Stimulated activated CD4-positive, alpha-beta T cell treated with anti-CD3 and anti-CD28 coated beads, Interleukin-4, amount 100 ng/mL, for 24 hours (primary cell): ENCODE measurements at places on chromosomes 13 and 19.

- DNase-seq = no peak
Observed at GRCh38 chr19:6229951-6230712, 49.6 kb downstream of the MLLT1 start.

GRCh38 chr13:75825161-75825560, 189.0 kb downstream of the LMO7 start:
- DNase-seq = no peak

GRCh38 chr19:46615966-46616365, 8.9 kb downstream of the PTGIR start:
- no peak for DNase-seq

DNA sequence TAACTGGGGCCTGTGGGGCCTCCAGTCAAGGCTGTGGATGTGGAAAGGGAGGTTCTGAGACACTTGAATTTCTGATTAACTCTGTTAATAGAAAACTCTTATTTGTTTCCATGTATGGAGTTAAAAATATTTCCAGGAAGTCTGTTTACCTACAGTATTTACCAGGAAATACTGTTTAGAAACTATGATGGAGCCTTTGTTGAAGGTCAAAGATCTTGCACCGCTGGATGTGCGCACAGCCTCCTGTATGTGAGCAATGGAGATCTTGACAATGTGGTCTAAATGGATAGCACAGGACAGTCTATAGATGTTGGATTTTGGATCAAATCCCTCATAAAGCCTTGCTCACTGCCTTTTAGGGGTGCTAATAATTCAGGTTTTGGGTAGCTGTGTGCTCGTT, 268.4 kb downstream of the DLEU7 start:
- DNase-seq = no peak

GRCh38 chr19:55132453-55133129, 15.2 kb upstream of the PPP1R12C start:
- DNase-seq = no peak

DNA sequence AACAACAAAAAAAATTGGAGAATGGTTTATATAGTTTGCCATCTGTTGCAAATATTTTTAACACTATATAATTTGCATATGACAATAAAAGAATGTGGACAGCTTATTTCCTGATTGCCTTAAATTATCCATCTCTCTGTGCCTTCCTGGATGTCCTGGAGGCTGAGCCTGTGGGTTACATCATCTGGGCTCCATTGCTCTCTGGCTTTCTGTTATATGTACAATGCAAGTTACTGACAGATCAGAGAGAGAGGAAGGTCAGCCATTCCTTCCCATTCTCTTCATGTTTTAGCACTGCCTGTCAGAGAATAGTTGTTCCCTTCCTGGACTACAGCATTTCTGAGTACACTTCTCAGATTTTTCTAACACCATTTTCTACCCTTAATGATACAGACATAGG, 758.3 kb upstream of the PCDH20 start:
- no peak for DNase-seq

- DNase-seq = no peak
Observed at GRCh38 chr19:2421581-2422306, 5.6 kb downstream of the TIMM13 start.

GRCh38 chr13:59542303-59542702, 621.4 kb downstream of the DIAPH3 start:
- DNase-seq = no peak

DNA sequence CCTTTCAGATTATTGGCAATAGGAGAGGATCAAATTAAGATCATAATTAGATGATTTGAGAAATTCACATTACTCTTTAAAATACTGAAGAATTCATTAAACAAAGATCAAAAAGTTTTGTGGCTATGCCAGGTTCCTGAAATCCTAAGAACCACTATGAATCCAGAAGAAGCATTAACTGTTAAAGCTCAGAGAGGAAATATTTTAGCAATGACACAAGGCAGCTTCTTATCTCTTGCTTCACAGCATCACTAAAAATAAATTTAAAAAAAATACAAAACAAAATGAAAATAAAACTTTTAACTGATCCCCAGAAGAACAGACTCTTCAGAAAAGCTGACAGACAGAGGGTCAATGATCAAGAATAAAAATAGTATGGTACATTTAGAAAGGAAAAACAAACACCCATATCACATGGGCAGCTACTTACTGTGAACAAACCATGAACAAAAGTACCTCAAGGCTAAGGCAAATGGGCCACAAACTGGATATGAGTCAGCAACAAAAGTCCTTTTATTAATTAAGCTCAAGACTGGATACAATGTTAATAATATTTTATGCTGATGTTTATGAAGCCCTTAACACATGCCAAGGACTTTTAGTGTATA, 19.6 kb downstream of the RNF6 start:
- DNase-seq = no peak

DNA sequence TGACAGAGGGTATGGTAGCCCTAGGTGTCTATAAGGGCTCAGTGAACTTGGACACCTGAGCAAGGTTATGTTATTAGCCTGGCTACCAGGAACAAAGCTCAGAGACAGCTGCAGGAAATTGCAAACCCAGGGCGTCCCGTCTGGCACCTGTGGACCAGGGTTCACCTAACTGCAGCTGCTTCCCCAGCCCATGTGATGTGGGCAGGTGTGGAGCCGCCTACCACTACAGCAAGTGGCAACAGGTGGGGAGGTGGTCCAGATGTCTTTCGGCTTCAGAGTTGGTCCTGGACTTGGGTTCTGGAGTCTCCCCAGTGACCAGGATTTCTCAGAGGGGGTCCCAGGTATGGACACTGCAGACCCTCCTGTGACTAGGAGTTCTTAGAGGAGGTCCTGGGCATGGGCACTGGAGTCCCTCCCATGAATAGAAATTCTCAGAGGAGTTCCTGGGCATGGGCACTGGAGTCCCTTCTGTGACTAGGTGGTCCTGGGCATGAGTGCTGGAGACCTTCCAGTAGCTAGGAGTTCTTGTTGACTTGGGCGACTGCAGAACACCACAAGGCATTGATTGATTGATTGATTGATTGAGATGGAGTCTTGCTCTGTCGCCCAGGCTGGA, 25.2 kb downstream of the ACTL9 start:
- DNase-seq = no peak

DNA sequence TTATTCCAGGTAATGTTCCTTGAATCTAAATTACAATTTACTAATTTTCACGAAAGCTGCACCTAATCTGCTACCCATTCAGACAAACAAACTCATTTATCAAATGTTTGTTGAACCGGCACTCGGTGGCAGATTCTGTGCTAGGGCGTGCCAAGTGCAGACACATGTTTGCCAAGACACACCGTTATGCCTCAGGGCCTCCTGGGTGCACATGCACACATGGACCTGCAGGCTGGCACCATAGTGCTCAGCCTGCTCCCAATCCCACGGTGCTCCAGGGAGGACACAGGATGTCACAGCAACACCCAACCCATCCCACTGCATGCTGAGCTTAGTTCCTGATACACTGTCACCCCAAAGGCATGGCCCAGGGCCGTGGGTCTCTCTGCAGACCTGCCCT, 7.7 kb downstream of the SCGB2B2 start:
- no peak for DNase-seq

DNA sequence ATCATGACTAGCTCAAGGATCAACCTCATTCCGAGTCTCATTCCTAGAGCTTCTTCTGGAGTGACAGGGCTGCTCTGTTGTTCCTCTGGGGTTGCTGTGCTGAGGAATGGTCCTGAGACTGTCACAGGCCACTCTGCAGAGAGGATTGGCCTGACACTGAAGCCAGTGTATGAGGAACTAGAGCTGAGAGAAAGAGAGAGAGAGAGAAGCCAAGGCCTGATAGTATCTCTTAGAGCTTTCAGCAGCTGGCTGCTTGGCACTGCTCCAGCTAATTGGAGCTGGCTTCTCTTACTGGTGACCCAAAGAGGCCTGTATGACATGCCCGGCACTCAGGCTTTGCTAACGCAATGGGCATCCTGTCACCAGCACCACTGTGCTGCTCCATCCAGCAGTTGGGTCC, 73.4 kb upstream of the FLT1 start:
- DNase-seq = no peak

- no peak for DNase-seq
Observed at GRCh38 chr13:107516517-107516916, 698.8 kb downstream of the LIG4 start.

- no peak for DNase-seq
Observed at GRCh38 chr19:40266119-40266518, 19.0 kb downstream of the AKT2 start.

DNA sequence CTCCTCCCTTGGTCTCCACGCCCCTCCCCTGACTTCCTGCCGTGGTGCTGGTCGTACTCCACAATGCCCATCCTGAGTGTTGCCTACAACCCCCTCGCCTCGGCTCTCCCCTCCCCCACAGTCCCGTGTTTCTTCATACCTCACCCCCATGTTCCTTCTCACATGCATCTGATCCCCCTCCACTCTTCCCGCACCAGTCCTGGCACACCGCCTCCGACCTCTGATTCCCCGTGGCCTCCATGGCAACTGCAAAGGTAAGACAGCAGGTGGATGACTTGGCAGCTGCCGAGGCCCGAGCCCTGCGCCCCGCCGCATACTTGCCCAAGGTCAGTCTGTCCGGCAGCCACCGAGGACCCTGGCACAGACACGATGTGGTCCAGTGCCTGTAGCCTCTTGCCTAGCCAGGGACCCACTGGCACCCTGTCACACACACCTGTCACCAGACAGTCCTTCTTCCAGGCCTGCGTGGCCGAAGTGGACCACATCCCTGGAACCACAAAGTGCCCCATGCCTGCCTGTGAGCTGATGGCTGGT, 16.1 kb upstream of the SDHAF1 start:
- DNase-seq = no peak

DNA sequence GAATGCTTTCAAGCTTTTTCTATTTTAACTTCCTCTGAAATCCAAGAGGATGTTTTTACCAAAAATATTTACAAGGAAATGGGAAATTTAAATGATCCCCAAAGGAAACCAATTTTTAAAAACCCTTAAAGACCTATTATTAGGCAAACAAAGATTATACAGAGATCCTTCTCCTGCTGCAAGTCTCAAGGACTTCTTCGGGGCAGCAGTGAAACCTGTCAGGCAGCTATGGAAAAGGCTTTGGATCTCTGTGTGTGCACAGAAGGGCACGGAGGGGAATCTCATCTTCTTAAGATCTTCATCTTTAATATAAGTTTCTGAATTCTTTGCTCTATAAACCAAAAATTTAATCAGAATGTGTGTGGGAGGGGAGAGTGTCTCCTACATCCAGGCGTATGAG, 36.0 kb upstream of the CLDN10 start:
- DNase-seq = no peak

- no peak for DNase-seq
Observed at GRCh38 chr13:98265692-98266551, 88.9 kb upstream of the RNF113B start.

GRCh38 chr13:113062691-113063090, 42.9 kb upstream of the F7 start:
- no peak for DNase-seq

GRCh38 chr13:33782631-33783030, 35.3 kb upstream of the RFC3 start:
- no peak for DNase-seq

- no peak for DNase-seq
Observed at GRCh38 chr19:3114811-3115210, 20.6 kb downstream of the GNA11 start.

- DNase-seq = no peak
Observed at GRCh38 chr19:49932041-49932451, 2.7 kb upstream of the NUP62 start.

DNA sequence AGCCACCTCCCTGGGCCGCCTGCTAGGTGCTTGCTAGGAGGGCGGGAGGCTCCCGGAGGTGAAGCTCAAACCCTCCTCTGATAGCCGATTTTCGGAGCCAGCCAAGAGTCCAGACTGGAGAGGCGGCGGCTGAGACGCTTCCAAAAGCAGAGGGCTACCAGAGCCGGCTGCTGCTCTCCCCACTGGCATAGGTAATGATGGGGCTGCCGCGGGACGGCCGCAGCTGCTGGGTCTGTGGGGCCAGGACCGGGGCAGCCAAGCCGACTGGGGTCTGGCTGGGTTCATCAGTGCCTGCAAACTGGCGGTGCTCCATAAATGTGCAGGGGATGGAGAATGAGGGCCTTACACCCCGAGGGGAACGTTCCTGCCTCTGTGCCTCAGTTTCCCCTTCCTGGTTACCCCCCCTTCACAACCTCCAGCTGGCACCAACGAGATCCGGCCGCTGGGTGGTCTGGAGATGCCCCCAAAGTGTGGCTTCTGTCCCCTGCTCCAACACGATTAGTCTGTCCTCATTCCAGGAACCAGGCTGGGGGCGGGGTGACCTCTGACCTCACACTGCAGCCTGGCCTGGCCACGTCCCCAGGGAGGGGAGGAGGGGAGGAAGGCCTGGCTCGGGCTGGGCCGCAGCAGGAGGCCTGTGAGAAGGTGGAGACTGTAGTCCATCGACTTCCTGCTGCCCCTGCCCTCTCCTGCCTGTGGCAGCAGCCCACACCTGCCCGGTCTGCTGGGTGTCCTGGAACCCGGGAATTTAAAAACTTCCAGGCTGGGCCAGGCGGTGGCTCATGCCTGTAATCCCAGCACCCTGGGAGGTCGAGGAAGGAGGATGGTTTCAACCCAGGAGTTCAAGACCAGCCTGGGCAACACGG, 3.8 kb upstream of the WDR18 start:
- DNase-seq = no peak

GRCh38 chr13:81498969-81499368, 1158.0 kb upstream of the SPRY2 start:
- no peak for DNase-seq

DNA sequence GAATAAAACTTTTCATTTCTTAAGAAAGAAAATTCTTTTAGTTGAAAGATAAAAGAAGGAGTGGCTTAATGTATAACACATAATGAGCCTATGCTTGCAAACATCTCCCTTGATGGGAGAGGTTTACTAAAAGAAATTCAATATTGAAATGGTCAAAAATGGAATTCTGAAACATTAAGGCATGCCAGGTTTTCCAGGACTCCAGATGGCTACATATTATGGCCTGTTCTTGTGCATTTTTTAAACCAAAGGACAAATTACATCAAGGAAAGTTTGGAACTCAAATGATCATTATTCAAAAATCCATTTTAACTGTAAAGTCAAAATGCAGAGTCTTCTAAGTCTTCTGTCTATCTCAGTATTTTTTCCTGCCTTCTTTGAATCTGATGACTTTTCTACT, 19.1 kb upstream of the CYSLTR2 start:
- DNase-seq = no peak

DNA sequence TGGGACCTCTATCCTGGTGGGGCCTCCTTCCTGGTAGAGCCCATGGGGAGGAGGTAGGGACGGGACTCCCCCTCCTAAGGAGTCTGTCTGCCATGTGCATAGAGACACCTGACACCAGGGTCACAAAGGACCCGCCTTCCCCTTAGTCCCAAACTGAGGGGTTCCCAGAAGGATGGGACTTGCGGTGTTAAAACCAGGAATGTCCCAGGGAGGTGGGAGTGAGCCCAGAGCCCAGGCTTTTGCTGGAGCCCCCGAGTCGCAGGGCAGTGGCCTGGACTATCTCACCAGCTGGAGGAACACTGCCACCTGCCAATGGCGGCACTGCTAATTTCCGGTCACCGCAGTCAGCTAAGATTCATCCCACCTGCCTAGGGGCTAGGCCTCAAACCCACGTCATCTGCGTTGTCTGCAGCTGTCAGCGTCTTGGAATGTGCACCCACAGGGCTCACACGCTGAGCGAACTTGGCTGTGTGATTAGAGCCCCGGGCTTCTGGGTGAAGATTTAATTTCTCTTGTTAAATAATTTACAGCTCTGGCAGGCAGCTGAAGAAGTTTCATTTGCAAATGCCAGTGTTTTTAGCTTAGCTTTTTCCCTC, 31.9 kb upstream of the ATP11A start:
- DNase-seq = no peak

- DNase-seq = peak; percentile 48
Observed at GRCh38 chr13:110944121-110944967, 29.5 kb upstream of the ANKRD10 start.
